Psoas muscle (tissue), 8 donors: ENCODE measurements at places on chromosomes 4 and X.

- no peak for DNase-seq
Observed at GRCh38 chr4:69707807-69708206, 52.6 kb downstream of the SULT1B1 start.

GRCh38 chrX:111041018-111041462, 55.0 kb upstream of the PAK3 start:
- DNase-seq = no peak

DNA sequence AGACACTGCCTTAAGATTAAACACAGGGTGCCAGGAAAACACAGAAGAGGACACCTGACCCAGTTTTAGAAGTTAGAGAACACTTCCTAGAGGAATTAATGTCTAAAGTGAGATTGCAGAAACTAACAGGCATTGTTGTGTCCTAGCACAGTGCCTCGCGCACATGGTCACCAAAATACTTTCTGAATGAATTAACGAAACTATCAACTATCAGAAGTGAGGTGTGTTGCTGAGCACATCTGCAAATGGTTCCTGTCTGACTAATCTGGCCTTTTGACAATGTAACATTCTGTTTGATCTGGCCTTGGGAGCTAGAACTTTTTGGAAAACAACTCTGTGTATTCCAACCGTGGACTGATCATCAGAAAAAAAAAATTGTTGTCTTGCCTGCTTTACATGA, 556.8 kb upstream of the LCORL start:
- DNase-seq = no peak

- no peak for DNase-seq
Observed at GRCh38 chr4:133559987-133560386, 410.9 kb downstream of the PCDH10 start.

GRCh38 chr4:156194896-156195295, 241.2 kb upstream of the CTSO start:
- DNase-seq = no peak

DNA sequence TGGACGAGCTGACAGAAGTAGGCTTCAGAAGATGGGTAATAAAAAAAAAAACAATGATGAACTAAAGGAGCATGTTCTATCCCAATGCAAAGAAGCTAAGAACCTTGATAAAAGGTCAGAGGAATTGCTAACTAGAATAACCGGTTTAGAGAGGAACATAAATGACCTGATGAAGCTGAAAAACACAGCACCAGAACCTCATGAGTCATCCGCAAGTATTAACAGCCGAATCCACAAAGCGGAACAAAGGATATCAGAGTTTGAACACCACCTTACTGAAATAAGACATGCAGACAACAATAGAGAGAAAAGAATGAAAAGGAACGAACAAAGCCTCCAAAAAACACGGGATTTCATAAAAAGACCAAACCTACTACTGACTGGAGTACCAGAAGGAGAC, 10.5 kb downstream of the NELFA start:
- no peak for DNase-seq

DNA sequence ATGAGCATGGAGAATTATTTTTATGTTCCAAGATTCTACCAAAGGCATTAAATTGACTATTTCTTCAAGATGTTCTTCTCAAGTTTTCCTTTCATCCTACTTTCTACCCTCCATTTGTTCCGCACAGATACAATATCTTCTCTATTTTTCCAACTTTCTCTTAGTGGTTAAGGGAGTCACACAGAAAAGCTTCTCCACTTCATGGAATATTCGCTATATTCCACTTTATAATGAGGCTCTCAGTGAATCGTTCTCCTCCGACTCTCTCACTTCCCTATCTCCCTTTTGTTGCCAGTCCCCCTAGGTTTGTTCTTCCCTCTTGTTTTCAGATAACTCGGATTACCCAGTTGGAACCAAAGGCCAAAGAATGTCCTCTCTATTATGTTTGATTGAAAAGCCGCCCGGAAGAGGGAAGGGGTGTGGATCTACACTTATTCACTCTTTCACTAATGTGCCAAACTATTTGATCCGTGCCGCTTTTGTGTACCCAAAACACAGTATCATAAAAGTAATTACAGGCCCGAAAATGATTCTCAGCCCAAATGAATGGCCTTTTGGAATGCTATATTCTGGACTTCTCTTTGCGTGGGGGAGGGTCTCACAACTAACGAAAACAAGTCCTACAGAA, 1.2 kb downstream of the SH3D19 start:
- no peak for DNase-seq

- DNase-seq = no peak
Observed at GRCh38 chr4:139819082-139819481, 153.5 kb downstream of the MGST2 start.

DNA sequence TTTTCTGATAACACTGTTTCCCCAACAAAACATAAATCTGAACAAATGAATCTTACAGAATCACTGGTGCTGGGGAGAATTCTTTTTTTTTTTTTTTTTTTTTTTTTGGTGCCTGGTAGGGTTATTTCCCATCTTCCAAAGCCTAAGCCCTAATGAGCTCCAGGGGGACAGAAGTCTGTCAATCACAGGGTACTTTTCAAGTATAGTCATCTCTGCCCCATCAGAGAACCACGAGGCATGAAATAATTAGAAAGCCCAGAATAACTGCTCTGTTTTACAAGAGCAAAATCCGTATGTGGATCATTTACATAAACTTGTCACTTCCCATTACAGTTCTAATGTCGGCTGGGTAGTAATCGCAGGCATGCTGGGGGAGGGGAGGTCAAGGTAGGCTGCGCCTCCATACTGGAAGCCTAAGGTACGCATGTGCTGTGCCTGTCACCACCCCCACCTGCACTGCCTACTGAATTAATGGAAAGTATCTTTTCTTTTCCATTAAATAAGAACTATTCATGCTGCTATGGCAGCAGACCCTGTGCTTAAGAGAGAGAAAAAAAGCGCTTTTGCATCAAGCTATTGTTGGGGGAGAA, 164.7 kb upstream of the LEF1 start:
- DNase-seq = no peak

GRCh38 chr4:158013858-158014257, 159.0 kb downstream of the GASK1B start:
- DNase-seq = no peak

DNA sequence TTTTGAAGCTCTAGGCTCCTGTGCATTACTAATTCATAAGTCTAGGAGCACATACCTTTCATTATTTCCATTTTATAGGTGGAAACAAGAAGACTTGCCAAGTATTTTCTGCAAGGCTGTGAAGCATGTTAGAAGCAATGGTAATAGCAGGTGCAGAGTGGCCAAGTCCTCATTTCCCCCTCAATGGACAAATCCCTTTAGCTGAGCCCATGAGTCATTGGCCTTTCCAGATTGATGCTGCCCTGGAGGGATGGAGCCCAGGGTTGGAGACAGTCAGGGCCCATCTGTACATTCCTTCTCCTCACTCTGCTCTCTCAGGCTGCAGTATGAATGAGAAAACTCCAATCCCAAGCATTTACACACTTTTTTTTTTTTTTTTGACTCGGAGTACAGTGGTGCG, 6.6 kb downstream of the MGST2 start:
- no peak for DNase-seq

GRCh38 chrX:38692961-38693360, 108.3 kb upstream of the MID1IP1 start:
- DNase-seq = no peak

- no peak for DNase-seq
Observed at GRCh38 chrX:49266523-49267445, 2.3 kb upstream of the FOXP3 start.

GRCh38 chrX:18889346-18890048, 94.4 kb downstream of the PHKA2 start:
- DNase-seq = no peak

DNA sequence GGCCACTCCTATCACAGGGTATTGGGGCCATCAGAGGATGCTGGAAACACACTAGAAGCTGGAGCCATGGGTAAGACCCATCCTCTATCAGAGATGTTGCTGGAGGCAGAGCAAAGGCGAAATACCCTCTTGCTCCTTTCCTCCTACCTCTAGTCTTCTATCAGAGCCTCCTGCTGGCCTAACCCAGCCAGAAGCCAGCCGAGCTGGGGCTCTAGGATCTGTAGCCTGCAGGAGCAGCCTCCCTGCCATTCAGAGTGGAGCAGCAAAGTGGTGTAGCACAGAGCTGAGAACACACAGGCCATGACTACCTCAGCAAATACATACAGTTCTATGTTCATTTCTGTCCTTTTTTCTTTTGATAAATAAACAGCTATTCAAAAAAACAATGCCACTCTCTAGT, 35.7 kb downstream of the GATB start:
- DNase-seq = no peak

DNA sequence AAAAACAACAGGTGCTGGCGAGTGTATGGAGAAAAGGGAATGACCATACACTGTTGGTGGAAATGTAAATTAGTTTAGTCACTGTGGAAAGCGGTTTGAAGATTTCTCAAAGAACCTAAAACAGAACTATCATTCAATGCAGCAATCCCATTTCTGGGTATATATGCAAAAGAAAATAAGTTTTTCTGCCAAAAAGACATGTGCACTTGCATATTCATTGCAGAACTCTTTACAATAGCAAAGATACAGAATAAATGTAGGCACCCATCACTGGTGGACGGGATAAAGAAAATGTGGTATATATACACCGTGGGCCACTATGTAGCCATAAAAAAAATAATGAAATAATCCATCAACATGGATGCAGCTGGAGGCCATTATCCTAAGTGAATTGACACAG, 105.1 kb upstream of the FSTL5 start:
- DNase-seq = no peak

- DNase-seq = no peak
Observed at GRCh38 chr4:54840430-54840829, 182.7 kb downstream of the KIT start.

DNA sequence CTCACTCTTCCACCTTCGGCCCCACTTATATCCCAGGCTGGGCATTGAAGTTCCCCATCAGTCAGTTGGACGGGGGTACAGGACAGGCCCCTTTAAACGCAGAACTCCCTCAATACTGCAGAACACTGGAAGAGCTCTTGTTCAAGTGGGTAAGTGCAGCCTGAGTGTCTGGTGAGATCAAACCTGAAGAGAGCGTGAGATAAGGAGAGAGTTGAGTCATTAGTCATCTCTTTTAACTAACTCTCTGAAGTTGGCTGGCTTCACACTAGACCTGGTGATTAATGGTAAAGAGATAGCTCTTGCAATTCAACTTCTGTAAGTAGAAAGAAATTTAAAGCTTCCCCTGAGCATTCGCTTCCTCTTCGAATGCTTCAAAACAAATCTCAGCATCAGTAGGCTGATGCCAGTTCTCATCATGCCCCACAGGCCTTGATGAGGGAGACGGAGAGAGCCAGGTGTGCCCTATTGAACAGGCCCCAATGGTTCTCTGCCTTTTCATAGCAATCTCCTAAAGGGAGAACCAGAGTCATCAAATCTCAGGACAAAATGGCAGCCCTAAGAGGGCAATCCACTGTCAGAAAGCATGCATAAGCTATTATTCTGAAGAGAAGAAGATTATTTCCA, 41.0 kb upstream of the JADE1 start:
- no peak for DNase-seq

- DNase-seq = no peak
Observed at GRCh38 chr4:56684320-56685050, 3.4 kb upstream of the HOPX start.
